ENCODE measurements at places on chromosomes 11 and 22.

GRCh38 chr11:106276126-106276525 is 198.7 kb downstream of the AASDHPPT start:
- no peak for DNase-seq

GRCh38 chr11:97463891-97464290 is 1074.1 kb downstream of the JRKL start:
- no peak for DNase-seq

DNA sequence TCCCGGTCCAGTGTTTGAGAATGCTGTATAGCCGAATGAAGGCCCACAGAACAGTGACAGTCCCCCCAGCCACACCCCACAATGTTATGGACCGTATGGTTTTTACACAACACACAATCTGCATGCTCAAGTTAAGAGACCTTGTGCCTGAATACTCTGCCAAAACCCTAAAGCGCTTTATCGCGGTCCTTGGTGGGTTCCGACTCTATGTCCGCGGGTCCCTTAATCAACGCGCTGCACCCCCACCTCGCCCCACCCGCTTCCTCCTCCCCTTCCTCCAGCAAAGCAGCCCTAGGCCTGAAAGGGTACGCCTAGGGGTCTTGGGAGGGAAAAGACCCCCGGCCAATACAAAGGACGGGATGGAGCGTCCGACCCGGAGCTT is 442 bp downstream of the COPB1 start:
- DNase-seq, result peak; percentile 16

GRCh38 chr22:42919199-42919598 is 62.1 kb upstream of the ARFGAP3 start:
- no peak for DNase-seq

DNA sequence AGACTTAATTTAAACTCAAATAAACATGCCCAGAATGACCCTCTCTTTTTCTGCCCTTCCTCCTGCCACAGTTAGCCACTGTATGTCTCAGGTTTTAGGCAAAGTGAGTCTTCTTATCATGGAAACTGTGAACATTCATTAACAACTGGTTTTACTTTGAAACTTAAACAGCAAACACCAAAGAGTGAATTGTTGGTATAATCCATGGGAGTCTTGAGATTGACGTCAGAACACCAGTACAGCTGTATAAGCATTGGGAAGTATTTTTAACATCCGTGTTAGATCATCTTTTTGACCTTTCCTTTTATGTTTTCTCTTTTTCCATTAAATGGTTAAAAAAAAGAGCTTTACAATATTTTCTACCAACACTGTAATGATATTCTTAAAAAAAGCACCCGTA is 38.9 kb downstream of the ARHGEF12 start:
- no peak for DNase-seq

GRCh38 chr11:62459080-62459479 is 40.2 kb downstream of the SCGB1A1 start:
- no peak for DNase-seq

GRCh38 chr22:23219822-23220484 is 39.6 kb downstream of the BCR start:
- no peak for DNase-seq

DNA sequence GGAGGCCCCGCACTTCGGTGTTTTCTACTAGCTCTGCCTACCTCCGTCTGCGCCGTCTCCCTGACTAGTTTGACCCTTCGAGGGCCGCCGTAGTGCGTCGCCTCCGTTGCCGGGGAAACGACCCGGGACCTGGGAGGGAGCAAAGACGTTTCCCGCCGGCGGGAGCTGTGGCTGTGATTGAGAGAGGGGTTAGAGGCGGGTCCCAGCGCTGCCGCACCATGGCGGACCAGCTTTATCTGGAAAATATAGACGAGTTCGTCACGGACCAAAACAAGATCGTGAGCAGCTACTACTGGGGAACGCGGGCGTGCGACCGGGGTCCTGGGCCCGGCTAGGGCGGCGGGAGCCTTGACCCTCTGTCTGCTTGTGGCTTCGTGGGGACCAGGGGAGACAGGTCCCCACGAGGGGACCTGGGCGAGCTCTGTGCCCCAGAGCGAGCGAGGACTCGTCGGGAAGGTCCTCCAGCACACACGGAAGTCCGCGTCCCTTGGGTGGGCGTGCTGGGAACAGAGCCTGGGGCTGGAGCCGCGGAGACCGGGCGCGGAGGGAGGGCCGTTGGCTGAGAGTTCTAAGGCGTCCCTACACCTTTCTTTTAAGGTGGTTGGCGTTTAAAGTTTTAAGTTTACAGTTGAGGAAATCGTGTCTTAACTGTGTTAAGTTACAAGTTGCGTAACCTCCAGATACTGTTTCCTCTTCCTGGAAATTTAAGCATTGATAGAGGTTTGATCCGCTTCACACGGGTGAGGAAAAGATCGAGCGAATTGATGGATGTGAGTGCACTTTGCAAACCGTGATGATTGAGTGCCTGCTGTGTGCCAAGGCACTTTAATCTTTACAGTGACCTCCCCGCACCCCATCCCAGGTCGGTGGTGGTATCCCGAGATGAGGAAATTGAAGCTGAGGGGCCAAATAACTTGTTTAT is at the start of gene POLD3:
POLD3 (plus strand) TSS at position 142 of the 922 bp plus-strand sequence; CDS start at position 219, 77 bp downstream.
- DNase-seq, result peak; percentile 88

DNA sequence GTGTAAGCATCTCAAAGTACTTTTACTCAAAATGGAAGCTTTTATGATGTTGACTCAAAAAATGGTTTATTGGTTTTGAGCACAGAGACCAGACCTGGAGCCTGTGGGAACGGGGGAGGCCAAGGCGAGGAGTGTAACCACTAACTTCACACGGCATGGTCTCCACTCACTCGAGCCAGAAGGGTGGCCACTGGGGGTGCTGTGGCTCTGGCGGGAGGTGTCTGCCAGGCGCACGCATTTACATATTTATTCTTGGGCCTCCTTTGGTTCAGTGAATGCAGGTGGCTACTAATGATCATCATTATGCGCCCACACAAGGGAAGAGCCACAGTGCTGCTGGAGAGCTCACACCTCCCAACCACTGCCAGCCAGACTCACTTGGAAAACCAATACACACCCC is 64.6 kb downstream of the FLRT1 start:
- no peak for DNase-seq

- no peak for DNase-seq
These were observed 6.8 kb upstream of the OR8B3 start for GRCh38 chr11:124405581-124405980.

DNA sequence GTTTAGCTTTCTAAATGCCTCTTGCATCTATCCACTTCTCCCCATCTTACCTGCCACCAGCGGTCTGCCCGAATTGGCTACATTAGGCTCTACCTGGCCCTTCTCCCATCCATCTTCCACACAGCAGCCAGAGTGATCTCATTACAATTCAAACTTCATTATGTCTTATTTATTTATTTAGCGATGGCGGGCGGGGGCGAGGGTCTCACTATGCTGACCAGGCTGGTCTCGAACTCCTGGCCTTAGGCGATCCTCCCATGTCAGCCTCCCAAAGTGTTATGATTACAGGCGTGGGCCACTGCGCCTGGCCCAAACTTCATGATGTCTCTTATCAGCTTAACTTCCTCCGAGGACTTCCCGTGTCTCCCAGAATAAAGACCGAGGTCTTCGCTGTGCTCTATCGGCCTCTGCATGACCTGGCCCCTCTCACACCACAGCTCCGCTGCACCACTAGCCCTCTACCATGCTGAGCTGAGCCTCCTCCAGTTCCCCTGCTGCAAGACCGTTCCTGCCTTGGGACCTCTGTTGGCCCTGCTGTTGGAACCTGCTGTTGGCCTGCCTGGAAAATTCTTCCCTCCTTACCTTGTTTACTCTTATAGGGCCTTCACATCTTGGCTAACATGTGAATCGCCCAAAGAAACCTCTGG is 870 bp upstream of the CTTN start:
- no peak for DNase-seq

- no peak for DNase-seq
These were observed 59.9 kb downstream of the PAK1 start for GRCh38 chr11:77413850-77414460.

DNA sequence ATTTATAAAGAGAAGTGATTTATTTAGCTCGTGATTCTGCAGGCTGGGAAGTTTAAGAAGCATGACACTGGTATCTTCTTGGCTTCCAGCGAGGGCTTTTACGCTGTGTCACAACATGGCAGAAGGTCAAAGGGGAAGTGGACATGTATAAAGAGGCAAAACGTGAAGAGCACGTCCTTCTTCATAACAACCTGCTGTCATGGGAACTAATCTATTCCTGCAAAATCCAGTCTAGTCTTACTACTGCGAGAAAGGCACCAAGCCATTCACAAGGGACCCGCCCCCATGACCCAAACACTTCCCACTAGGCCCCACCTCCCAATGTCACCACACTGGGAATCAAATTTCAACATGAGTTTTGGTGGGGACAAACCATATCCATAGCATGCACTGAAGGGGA is 58.3 kb downstream of the AMOTL1 start:
- DNase-seq, result no peak

- DNase-seq, result no peak
These were observed 663 bp upstream of the BUD13 start for GRCh38 chr11:116773203-116774097.

GRCh38 chr22:24741357-24741756 is 33.2 kb downstream of the PIWIL3 start:
- DNase-seq, result no peak

DNA sequence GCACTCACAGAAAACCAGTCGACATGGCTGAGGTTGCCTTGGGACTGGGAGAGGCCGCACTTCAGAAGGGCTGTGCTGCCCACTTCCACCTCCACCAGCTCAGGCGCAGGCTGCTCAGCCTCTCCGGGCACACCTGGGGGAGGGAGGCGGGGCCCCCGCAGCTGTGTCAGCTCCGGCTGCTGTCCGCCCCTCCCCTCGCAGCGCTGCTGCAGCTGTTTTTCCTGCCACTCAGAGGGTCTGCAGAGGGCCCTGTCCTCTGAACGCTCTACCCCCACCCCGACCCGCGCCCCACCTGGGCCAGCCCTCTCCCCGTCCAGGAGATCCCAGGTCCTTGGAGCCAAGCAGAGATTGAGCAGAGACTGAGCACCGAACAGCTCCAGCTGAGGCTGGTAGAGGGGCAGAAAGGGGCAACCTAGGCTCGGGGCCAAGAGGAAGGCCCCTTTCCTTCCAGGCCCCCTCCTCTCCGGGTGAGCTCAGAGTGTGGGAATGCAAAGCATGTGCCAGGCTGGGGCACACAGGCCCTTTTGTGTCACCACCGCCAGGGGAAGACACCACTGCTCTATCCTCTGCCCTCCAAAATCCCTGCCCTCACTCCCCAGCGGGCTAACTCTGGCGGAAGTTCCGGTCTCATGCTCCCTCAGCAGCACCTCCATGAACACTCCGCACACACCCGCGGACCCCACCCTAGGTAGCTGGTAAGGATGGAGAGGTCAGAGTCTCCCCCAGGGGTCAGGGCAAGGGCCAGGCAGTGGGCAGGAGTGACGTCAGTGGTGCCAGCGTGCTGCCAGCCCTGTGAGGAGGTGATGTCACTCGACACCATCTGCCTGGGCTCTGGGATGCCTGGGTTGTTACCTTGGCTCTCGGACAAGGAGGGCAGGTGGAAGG is 1.6 kb downstream of the MCAM start:
- DNase-seq, result no peak

GRCh38 chr11:112298535-112298934 is 37.9 kb upstream of the PLET1 start:
- DNase-seq, result no peak

DNA sequence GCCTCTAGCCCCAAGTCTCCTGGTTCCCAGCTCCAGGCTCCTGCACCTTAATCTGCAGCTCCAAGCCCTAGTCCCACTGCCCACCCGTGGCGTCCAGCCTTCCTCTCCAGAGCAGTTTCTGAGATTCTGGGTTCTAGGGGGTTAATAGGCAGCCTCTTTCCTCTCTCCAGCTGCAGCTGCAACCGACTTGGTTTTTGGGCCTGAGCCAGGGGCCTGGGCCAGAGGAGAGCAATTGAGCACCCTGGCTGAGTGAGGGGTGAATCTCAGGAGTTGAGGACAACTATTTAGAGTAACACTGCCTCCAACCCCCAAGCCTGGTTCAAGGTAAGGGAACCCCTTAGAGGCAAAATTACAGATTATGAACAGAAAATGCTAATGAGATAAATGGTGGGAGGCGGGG is 9.0 kb upstream of the CHRM1 start:
- DNase-seq, result no peak

DNA sequence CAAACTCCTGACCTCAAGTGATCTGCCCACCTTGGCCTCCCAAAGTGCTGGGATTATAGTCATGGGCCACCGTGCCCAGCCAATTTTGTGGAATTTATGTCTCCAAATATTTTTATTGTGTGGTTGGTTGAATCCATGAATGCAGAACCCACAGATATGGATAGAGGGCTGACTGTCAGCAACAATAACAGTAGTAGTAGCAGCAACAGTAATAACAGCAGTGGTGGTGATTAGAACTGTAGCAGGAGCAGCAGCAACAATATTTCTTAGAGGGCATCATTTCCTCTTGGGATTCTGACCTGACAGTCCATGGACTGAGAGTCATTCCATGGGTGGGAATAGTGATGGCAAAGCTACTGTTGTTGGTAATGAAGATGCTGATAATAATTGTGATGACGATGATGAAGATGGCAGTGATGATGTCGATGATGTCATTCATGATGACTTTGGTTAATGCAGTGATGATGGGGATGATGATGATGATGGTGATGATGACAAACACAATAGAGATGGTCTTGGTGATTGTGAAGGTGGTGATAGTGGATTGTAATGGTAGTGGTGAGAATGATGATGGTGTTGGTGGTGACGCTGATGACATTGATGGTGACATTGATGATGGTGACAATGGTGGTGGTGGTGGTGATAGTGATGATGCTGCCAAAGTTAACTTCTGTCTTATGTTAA is 13.9 kb upstream of the CD82 start:
- no peak for DNase-seq

- DNase-seq, result no peak
These were observed 3.7 kb downstream of the SNAP29 start for GRCh38 chr22:20862540-20862939.

DNA sequence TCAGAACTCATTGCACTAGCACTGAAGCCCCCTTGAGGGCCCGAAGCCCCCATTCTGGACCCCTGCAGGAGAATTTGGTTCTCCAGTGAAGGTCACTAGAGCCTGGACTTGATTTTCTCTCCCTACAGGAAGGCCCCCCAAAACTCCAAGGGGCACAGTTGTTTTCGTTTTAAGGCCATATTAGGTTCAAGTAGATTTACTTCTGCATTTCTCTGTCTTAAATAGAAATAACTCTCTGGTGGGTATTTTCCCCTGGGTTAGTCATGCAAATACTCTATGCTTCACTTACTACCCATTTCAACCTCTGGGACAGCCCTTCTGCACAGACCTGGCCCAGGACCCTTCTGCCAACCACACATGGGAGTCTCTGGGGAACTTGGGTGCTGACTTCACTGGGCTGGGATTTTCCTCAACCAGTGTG is 41.6 kb downstream of the WEE1 start:
- DNase-seq, result no peak

All from stimulated activated CD8-positive, alpha-beta memory T cell treated with anti-CD3 and anti-CD28 coated beads, Interleukin-2, amount 100 ng/mL, for 1 hour (primary cell).